HAP-1 (cell line): ENCODE measurements at places on chromosomes 11 and 22.

DNA sequence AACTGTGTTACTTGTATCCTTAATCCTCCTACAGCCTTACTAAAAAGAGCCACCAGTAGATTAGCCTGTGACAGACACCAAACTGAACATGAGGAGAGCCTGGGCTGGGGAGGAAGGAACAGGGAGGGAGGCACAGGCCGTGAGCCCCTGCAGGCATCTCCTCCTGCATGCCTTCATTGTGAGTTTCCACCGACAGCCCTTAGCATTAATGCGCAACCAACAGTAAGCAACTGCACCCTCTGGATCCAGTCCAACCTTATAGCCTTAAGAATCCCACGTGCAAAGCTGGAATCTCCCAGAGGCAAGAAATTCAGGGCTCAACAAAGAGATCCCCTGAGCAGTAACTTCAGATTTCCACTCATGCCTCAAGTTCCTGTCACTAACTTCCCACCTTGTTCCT is 84.6 kb downstream of the ETS1 start:
- DNase-seq = no peak

GRCh38 chr22:29871684-29872083 is 11.3 kb upstream of the MTMR3 start:
- peak; percentile 48 for DNase-seq

DNA sequence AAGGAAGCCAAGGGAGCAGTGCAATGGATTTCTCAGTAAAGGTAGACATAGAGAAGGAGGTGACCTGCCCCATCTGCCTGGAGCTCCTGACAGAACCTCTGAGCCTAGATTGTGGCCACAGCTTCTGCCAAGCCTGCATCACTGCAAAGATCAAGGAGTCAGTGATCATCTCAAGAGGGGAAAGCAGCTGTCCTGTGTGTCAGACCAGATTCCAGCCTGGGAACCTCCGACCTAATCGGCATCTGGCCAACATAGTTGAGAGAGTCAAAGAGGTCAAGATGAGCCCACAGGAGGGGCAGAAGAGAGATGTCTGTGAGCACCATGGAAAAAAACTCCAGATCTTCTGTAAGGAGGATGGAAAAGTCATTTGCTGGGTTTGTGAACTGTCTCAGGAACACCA is 6.6 kb downstream of the TRIM22 start:
- DNase-seq = no peak

DNA sequence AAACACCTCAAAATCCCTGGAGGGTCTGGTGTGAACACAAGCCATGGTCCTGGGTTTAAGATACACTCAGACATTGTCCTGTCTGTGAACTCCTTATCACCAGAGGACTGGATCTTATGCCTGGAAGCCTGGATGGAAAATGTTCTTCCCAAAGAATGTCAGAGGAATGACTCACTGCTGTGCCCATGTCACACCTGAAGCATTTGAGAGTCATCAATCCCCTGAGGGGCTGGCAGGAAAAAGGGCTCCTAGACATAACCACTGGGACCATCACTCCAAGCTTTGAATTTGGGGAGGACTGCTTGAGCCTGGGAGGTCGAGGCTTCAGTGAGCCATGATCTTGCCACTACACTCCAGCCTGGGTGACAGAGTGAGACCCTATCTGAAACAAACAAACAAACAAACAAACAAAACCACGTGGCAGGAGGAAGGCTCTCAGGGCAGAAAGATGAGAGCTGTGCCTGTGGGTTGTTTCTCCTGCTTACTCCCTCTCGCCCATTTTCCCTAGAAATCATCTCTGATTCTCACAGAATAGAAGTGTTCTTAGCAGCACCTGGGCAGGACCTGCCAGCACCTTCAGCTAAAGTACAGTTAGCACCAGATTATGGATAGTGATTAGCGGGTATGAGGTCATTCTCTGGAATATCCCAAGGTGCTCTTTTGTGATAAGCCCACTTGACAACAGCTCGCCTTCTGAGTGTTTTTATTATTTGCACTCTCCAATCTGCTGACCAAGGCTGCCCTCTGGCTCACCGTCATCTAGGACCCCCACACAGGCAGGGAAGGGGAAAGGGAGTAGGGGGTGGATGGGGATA is 11.9 kb upstream of the PRG2 start:
- no peak for DNase-seq

DNA sequence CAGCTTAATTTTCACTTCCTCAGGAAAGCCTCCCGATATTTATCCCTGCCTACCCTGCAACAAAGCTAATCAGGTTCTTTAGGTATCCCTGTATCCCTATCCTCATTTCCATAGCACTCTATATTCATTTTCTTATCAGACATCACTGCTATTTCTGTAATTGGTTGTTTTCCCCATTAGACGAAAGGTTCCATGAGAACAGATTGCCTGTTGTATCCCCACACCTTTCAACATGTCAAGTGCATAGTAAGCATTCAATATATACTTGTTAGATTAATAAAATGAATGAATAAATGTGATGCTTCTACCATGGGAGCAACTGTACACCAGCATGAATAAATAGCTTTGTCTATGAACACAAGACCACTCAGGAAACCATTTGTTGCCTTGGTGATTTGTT is 499.8 kb downstream of the DLG2 start:
- DNase-seq = no peak

DNA sequence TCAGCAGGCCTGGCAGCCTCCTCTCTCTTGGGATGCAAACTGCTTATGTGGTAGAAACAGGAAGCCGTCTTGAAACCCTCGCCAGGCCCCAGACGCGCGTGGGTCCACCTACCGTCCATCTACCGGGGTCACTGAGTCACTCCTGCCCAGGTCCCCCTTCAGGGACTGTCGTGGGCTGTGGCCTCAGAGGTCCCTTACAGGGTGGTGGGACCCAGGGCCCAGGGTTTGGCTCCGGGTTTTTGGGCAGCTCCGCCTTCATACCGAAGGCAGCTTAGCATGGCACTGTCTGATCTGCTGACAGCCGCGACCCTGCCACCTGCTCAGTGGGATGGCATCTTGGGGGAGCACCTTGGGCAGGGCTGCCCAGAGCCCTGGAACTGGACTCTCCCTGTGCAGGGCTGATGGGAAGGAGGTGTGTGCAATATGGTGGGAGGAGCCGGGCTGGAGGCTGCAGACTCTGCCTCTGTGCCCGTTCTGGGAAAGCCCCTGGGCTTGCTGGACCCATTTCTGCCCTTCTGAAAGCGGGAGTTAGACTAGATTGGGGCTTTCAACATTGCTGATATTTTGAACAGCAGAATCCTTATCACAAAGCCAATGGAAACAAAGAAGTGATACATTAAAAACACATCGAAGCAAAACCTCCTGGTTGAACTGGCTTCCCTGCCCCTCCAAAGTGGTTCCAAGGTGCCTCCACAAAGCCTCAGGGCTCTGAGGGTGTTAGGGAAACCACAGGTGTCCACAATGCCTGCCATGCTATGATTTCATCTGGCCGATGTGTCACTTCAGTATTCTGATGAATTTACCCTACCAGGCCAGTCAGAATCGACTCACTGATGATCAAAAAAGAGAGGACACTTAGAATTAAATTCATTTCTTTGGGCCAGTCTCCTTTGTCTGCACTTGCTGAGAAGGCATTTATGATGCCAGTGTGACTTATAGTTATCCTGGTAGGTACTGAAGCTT is 316.5 kb downstream of the KIRREL3 start:
- no peak for DNase-seq

- DNase-seq = no peak
These were observed 4.9 kb upstream of the OR2AT4 start for GRCh38 chr11:75101424-75102128.

GRCh38 chr11:2481253-2481652 is 36.4 kb downstream of the KCNQ1 start:
- DNase-seq = no peak

GRCh38 chr11:76823481-76824028 is 37.2 kb upstream of the ACER3 start:
- no peak for DNase-seq

DNA sequence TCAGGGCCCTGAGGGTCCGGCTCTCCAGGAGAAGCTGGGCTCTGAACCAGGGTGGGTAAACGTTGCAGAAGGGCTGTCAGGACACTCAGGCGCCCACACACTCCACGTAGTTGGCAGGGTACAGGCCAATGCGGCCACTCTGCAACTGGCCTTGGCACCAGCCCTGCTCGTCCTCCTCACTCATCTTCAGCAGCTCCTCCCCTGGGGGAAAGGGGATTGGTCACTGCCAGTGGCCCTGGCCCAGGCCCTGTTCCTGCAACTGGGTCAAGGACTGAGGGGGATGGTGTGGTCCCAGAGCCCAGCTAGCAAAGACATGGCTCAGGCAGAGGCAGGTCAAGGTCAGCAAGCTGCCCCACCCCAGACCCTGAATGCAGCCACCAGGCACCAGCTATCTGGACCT is 1.2 kb upstream of the ARFGAP2 start:
- no peak for DNase-seq

- no peak for DNase-seq
These were observed 59.4 kb upstream of the CHRM4 start for GRCh38 chr11:46450846-46451477.

DNA sequence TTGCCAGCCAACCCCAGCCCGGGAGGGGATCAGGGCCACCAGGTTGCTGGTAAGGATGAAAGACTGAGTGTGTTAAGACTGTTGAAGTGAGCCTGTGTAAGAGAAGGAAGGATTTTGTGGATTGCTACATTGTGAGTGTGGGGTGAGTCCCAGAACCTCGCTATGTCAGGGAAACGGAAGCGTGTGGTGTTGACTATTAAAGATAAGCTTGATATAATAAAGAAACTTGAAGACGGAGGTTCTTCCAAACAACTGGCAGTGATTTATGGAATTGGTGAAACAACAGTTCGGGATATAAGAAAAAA is 627 bp downstream of the JRKL start:
- no peak for DNase-seq

DNA sequence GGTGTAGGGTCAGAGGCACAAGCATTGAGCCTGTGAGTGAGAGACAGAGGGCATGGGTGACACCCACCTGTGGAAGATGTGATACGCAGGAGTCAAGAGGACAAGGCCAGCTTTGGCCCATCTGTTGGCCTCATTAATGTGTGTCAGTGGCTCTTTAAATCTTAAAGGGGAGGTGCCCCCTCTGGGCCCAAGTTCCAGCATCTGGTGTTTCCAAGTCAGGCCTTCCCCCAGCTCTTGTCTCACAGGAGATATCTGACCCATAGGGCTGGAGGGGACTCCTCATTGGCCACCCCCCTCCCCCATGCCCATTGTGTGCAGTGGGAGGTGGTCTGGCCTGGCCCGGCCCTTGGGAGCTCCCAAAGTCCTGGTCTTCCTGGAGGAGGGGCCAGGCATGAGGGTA is 8.9 kb downstream of the KCNK7 start:
- no peak for DNase-seq

DNA sequence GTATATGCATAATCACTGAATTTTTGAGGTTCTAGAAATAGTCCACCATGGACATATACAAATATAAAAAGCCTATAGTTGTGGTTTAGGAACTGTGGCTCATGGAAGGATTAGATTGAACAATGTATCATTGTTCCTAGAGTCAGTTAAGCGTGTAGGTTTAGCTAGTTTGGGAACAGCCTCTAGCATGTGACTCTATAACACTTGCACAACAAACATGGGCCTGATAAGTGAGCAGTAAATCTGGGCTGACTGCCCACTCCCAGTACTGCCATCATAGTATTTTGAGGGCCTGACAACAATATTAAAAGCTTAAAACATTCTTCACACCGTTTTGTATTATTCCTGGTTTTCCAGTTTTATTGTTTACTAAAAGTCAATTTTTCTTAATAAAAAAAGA is 47.0 kb downstream of the YAP1 start:
- peak; percentile 26 for DNase-seq

DNA sequence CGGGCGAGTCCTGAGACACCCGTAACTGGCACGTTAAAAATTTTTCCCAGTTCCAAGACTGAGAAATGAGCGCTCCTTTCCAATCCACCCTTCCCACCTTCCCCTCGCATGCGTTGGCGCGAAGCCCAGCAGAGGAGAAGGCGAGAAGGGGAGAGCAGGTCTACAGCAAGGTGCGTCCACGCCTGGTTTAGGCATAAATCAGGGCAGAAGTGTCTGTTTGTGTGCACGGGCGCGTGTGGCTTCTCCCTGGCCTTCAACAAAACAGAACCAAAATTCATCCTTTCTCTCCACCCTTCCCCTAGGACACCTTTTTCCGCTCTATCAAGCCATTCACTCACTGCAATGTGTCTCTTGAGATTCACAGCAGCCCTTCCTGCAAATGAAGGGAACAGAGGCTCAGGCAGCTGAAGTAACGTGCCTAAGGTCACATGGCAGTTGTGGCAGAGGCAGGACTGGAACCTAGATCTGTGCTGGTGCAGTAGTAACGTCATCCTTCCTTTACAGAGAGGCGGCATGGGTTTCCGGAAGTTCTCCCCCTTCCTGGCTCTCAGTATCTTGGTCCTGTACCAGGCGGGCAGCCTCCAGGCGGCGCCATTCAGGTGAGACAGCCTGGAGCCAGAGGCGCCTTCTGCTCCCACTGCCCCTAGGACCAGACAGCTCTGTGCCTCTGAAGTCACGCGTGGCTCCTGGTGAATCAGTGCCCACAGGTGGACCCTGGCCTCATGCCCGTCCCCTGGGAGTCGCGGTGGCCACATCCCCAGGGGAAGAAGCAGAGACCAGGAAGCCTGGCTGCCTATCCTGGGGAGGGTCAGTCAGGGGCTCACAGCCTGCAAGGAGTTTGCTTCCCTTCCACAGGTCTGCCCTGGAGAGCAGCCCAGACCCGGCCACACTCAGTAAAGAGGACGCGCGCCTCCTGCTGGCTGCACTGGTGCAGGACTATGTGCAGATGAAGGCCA is 1.1 kb downstream of the CALCB start:
- peak; percentile 89 for DNase-seq

DNA sequence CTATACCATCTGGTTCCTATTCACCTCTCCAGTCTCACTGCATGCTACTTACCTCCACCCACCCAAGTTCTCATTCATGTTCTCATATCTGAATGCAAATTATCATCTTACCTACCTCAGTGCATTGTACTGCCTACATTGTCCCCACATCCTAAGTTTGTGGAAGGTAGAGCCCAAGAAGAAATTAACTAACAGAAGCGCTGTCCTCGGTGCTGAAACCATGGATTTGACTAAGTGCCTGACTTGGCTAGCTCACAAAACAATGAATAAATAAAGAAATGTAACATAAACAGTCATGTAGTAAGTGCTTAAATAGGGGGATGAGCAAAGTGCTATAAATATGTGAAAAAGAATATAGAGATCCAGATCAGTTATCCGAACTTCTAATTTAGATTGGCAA is 63.2 kb downstream of the GRIA4 start:
- DNase-seq = no peak
